ENCODE measurements at places on chromosomes 12 and 14.

- DNase-seq: no peak
Observed at GRCh38 chr14:68215629-68216028, 396.1 kb downstream of the RAD51B start.

- DNase-seq: no peak
Observed at GRCh38 chr12:12548713-12549112, 13.9 kb downstream of the DUSP16 start.

DNA sequence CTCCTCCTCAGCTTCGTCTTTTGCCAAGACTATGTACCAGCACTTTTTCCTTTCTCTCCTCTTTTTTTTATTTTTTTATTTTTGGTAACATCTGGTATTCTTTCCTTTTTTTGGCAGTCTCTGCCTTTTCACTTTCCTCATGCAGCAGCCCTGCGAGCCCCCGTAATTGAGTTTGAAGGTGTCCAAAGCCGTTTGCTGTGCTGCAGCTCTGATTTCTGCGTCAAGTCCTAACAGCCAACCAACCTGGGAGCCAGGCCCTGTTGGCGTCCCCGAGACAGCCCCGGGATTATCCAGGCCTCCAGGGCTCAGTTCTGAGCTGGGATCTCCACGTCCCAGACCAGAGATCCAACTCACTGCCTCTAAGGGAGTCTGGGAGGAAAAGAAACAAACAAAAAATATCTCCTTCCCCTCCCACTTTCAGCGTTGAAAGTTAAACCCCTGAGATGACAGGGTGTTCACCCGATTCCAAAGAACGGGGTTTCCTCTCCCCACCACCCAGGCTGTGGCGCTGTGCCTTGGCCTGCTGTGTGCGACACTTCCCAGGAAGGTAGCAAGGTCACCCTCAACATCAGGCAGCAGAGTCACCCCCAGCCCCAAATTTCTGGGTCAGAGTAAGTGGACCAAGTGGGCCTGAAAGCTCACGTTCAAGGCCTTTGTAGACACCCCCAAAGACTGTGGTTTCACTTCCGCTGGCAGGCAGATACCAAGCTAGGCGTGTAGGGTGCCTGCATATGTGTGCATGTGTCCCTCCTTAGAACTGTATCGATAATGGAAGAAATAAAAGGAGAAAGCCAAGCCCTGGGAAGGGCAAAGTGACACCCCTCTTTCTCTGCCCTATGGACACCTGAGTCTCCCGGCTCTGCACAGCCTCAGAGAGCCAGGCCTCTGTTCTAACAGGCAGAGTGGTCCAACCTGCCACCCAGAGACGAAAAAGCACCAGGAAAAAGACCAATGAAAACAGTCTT, 11.1 kb downstream of the BCL11B start:
- DNase-seq: peak; percentile 52

GRCh38 chr12:69284131-69284530, 44.8 kb downstream of the CPSF6 start:
- no peak for DNase-seq

- DNase-seq: no peak
Observed at GRCh38 chr12:9180810-9181209, 27.4 kb downstream of the PZP start.

GRCh38 chr14:60094306-60094897, 2.7 kb downstream of the PCNX4 start:
- no peak for DNase-seq

- DNase-seq: no peak
Observed at GRCh38 chr12:6526766-6527525, 7.4 kb upstream of the GAPDH start.

DNA sequence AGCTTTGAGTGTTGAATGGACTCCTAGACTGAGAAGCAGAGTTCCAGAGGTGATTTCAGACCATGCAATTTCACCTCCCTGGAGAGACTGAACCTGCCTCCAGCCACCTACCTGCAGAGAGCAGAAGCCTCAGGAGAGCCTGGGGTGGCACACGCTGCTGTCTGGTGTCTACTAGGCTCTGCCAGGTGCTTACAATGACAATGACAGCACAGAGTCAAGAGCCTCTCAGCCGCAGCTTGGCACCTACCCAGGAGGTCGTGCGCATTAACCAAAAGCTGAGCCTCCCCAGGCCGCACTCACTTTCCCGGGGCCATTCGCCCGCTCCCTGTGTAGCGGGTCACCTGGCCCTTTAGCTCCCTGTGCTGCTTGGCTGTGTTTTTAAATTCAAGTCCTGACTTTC, 63.2 kb downstream of the TESC start:
- no peak for DNase-seq

DNA sequence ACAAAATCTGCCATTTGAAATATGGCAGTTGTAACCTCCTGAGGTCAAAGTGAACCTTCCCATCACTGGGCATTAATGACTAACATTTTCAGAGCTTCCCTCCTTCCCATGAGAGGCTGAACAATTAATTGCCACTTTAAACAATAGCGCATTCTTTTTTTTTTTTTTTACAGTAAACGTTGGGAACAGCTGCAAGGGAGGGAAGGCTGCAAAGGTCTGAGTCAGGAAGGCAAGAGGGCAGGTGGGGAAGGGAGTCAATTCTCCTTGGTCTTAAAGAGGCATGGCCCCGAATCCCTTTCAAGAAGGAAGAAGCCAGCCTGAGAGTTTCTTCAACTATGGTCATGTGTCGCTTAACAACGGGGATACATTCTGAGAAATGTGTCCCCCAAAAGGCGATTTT, 41.0 kb upstream of the PLEKHG3 start:
- no peak for DNase-seq

GRCh38 chr14:24795406-24795805, 161.4 kb upstream of the GZMB start:
- no peak for DNase-seq

GRCh38 chr14:54763761-54764160, 138.9 kb downstream of the GCH1 start:
- DNase-seq: no peak

DNA sequence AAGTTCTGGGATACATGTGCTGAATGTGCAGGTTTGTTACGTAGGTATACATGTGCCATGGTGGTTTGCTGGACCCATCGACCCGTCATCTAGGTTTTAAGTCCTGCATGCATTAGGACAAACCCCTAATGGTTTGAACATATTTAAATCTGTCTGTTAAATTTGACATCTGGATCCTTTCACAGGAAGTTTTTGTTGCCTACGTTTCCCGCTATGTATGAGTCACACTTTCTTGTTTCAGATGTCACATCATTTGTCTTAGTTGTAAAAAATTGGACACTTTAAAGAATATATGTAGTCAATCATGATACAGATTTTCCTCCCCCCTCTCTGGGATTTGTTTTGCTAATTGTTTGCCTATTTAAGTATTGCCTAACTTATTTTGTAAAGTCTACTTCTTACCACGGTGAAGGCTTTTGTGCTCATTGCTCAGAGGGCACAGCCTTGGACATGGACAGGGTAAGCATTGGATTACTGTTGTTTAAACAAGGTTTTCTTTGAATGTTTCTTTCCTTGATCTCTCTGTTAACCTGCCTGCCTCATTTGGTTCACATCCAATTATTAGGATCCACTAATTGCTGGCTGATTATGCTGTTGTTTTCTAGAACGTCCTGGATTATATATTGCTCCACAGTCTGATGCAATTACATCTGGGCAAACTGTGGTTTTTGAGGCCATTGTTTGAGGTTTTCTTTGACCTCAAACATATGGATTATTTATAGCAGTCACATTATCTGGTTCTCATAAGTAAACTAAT, 1441.4 kb downstream of the AACS start:
- DNase-seq: no peak

GRCh38 chr12:4191642-4192041, 81.9 kb upstream of the CCND2 start:
- DNase-seq: no peak

DNA sequence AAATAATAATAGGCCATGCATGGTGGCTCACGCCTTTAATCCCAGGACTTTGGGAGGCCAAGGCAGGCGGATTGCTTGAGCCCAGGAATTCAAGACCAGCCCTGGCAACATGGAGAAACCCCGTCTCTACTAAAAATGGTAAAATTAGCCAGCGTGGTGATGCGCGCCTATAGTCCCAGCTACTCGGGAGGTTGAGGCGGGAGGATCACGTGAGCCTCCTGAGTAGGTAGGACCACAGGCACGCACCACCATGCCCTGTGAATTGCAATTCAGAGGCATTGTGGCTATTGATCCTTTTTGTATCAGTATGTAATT, 2.3 kb downstream of the ARHGDIB start:
- DNase-seq: no peak

GRCh38 chr12:92138626-92139025, 7.0 kb downstream of the BTG1 start:
- DNase-seq: no peak

DNA sequence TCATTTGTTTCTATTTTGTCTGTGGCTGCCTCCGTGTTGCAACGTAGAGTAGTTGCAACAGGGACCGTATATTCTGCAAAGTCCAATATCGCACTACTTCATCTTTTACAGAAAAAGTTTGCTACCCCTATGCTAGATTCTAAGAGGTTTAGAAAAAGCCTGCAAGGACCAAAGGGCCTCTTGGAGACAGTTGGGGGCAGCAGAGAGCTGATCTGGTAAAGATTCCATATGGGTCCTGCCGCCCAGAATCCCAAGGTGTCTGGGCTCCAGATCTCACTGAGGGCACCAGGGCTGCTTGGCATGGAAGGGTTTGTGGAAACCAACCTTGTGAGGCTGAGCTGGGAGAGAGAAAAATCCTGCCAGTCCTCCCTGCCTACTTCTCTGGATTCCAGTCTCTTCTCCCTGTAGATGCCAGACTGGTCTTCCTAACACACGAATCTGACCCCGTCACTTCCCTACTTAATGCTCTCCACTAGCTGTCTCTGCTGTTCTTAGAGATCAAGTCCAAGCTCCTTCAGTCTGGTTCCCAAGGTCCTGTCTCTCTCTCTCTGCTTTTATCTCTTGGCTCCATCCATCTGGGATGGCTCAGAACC, 74.6 kb downstream of the GLRX5 start:
- no peak for DNase-seq

DNA sequence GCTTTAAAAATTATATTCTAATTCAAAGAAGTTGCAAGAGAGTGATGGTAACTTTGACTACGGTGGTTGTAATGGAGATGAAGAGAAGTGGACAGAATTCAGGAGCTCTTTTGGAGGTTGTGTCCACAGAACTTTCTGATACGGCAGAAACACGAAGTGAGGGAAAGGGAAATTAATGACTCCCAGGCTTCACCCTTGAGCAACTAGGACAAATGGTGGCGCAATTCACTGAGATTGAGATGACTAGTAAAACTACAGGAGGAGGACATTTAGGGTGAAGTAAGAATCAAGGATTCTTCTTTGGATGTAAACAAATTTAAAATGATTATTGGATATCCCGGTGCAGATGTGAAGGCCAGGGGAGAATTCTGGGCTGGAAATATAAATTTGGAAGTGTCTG, 212.6 kb downstream of the PTPRO start:
- DNase-seq: no peak

DNA sequence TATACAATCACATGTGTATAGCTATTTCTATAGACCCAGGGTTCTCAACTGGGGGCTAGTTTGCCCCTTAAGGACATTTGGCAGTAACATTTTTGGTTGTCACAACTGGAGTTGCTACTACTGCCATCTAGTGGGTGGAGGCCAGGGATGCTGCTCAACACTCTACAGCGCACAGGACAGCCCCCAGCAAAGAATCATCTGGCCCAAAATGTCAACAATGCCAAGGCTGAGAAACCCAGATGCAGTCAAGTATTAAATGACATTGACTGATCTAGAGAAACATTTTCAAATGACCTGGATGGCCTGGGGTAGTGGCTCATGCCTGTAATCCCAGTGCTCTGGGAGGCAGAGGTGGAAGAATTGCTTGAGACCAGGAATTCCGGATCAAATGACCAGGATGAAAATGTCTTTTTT, 5.8 kb downstream of the WSB2 start:
- peak; percentile 39 for DNase-seq

DNA sequence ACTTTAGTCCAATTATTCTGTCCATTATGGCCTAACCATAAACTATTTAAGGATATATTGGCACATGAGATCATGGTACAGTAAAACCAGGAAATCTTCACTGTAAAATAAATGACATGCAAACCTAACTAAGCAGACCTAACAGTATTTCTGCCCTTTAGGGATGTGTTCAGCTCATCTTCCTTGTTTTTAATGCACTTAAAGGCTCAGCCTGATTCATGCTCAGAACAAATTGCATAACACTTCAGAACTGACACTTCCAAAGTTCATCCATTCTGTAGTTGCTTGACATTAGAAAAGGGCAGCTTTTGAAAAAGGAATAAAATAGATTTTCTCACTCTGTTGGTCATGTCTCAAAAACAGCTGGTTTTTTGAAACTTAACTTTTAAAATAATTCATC, 708.5 kb downstream of the C12orf50 start:
- no peak for DNase-seq

DNA sequence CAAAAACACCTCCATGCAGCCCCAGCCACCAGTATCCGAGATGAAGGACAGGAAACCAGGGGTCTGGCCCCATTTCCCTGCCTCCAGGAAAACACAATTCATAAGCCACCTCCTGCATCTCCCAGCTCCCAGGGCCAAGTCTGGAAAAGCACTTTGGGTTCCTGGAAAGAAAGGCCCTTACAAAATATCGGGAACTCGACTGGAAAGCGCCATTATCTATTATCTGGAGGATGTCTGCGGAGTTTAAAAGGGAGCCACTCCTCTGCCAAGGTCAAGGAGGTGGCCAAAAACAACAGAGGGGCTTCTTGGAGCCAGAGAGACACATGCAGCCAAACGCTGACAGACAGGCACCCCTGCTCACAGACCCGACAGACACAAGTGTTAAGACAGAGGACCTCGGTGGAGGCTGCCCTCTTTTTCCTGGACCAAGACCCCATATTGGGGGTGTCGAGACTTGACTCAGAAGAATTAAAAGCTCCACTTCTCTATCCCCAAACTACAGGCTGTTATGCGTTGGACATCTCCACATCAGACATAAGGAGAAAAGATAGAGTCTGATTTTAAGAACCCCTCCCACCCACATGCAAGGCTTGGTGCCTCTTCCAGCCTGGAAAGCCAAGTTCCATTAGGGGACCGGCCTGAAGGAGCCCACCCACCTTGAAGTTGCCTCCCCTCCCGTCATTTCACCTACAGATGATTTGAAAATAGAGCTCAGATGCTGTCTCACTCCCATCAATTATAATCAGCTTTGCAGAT, 9.6 kb downstream of the ACTN1 start:
- DNase-seq: no peak

- DNase-seq: no peak
Observed at GRCh38 chr12:39401459-39401858, 41.5 kb downstream of the KIF21A start.

GRCh38 chr14:36367985-36368774, 47.7 kb upstream of the MBIP start:
- no peak for DNase-seq

GRCh38 chr14:94880876-94881275, 111.0 kb upstream of the GSC start:
- no peak for DNase-seq

- no peak for DNase-seq
Observed at GRCh38 chr14:102949801-102950451, 27.5 kb downstream of the AMN start.

GRCh38 chr12:49548822-49549648, 10.2 kb downstream of the KCNH3 start:
- DNase-seq: no peak

- DNase-seq: no peak
Observed at GRCh38 chr12:26011099-26011498, 52.6 kb downstream of the RASSF8 start.

DNA sequence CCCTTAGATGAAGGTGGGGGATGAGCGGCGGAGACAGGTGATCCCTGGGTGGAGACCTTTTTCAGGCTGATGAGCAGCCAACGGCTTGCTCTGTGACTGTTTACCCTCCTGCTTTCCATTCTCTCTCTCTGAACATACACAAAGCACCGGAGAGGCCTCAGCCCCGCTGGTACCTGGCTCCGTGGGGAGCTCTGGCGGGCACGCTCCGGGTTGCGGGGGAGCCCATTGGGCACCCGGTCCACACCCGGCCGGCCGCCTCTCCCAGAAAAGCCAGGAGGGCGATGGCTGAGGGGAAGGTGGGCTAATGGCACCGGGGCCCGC, 545 bp downstream of the SMARCC2 start:
- no peak for DNase-seq
